ENCODE measurements at places on chromosomes 13 and 19.

DNA sequence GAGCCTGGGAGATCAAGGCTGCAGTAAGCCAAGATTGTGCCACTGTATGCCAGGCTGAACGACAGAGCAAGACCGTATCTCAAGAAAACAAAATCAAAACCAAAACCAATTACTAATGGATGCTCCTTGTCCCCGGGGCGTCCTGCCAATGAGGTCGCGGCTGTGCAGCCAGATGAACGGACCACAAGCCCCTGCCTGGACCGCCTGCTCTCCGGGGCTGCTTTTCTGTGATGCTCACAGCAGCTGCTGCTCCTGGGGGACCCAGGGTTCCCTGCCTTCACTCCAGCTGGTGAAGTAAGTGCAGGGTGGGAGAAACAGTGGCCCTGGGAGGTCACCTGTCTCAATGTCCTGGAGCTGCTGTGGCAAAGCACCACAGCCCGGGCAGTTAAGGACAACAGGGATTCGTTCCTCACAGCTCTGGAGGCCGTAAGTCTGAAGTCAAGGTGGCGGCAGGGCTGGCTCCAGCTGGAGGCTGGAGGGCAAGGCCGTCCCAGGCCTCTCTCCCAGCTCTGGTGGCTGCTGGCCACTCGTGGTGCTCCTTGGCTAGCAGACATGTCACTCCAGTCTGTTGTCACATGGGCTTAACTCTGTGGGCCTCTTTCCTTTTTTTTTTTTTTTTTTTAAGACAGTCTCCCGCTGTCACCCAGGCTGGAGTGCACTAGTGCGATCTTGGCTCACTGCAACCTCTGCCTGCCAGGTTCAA, 10.1 kb downstream of the COPE start:
- no peak for DNase-seq

DNA sequence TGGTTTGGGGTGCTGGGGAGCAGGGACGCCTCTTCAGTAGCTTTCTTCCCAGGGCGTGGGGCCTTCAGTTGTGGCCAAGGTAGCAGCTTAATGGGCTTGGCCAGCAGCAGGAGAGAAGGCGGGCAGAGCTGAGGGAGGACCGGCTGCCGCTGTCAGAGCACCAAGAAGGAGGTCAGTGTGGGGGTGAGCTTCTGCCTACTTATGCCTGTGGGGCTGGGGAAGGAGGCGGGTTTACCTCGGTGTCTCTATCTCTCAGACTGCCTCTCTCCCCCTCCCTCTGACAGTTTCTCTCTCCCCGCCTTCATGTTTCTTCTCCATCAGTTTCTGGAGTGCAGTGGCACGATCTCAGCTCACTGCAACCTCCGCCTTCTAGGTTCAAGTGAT, at the start of gene CAPN12:
Gene CAPN12 (minus strand): TSS at position 177 of the 384 bp plus-strand sequence. CDS start 309 bp downstream, outside the sequence.
- DNase-seq: no peak

DNA sequence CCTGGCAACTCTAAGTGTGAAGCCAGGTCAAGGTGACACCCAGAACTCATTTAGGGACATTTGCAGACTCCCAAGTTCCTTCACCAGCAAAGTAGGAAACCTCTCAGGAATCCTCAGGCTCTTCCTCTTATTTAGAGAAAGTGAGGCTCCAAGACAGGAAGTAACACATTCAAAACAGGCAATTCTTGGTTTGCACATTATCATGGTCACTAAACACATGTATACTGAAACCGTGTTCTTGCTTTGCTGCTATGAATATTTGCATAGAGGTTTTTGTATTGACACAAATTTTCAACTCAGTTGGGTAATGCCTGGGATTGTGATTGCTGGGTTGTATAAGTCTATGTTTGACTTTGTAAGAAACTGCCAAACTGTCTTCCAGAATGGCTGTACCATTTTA, 13.2 kb upstream of the URI1 start:
- DNase-seq: no peak

DNA sequence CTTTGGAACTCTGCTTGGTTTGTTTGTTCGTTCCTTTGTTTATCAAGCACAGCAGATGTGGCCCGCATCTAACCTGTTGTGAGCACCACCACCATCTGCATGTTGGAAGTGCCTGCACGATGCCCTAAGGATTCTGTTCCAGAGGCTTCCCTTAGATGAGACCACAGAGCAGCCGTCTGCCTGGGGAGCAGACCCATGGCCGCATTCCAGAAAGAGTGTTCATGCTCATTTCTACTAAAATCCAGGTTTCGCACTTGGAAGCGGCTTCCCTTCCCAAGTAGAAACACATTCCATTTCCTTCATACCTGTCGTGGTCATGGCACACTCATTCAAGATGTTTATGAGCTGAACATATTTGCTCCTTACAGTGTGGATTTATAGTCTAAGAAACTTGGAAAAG, 27.2 kb downstream of the COL4A2 start:
- DNase-seq: peak; percentile 94

DNA sequence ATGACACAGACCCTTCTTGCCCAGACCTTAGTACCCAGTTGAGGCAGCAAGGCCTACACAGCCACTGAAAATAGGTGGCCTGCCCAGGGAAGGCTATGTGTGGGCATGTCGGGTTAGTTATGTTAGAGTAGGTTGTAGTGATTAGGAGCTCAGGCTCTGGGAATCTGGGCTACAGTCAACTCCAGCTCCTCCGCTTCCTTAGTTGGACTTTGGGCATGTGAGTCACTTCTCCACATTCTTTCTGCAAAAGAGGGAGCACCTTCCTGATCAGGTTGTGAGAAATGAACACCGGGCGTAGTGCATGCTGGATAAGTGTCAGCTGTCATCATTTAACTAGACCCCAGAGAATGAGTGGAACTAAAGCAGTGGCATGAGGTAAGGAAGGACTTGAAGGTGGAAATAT, 64.8 kb downstream of the ARHGAP35 start:
- DNase-seq: peak; percentile 49

DNA sequence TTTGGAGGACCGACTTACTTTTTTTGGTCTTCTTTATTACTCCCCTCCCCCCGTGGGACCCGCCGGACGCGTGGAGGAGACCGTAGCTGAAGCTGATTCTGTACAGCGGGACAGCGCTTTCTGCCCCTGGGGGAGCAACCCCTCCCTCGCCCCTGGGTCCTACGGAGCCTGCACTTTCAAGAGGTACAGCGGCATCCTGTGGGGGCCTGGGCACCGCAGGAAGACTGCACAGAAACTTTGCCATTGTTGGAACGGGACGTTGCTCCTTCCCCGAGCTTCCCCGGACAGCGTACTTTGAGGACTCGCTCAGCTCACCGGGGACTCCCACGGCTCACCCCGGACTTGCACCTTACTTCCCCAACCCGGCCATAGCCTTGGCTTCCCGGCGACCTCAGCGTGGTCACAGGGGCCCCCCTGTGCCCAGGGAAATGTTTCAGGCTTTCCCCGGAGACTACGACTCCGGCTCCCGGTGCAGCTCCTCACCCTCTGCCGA, 409 bp downstream of the FOSB start:
- no peak for DNase-seq

DNA sequence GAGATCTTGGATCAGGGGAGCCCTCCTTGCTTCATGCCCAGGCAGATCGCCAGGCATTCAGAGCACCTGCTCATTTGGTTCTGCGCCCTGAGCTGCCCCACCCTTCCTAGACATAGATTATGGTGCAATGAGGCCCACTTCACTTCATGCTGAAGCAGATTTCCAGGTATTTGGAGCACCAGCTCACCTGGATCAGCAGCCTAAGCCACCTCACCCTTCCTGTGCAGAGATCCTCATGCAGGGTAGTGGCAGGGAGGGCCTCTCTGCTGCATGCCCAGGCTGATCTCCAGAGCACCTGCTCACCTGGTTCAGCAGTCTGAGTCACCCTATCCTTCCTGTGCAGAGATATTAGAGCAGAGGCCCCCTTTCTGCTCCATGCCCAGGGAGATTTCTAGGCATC, 1966.1 kb downstream of the PCDH9 start:
- DNase-seq: no peak

GRCh38 chr19:52993342-52994178, 20.2 kb upstream of the ERVV-1 start:
- DNase-seq: peak; percentile 80

GRCh38 chr19:55133639-55134444, 15.2 kb downstream of the TNNT1 start:
- DNase-seq: no peak

DNA sequence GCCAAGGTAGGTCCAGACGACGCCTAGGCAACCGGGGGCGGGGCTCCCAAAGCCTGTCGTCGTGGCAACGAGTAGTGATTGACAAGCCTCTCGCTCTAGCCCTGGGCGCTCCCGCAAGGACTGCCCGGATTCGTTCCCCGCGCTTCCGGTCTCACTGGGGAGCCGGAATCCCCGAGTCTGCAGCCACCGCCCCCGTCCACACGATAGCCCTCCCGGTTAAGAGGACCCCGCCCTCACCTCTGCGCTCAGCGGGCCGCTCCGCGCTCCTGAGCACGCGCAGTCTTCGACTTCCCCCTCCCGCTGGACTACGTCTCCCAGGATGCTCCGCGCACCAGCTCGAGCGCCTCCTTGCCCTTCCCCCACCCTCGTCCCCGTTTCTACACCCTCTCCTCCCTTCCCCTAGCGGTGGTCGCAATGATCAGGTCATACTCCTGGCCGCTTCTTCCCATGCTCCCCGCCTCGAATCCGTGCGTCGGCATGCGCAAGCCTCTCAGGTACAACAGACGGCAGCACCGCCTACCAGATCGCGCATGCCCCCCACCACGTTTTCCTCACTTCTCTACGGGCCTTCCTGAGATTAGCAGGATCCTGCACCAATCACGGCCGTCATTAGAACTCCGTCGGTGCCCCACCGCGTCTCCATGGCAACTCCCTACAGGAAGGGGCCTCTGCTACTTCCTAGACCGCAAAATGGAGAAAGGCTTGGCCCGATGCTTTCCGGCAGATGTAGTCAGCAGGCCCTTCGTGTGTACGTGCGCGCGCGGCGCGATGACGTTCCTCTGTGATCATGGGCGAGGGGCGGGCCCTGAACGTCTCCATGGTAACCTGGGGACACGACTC, at the start of gene MZF1:
Gene MZF1 (minus strand): TSS at position 518 of the 840 bp plus-strand sequence. CDS start 1,946 bp downstream, outside the sequence.
- DNase-seq: peak; percentile 100

GRCh38 chr13:106702505-106702904, 134.6 kb upstream of the ARGLU1 start:
- DNase-seq: no peak

GRCh38 chr19:35029737-35030256, 473 bp upstream of the SCN1B start:
- no peak for DNase-seq

- peak; percentile 97 for DNase-seq
Observed at GRCh38 chr13:30142486-30143211, 164.7 kb downstream of the KATNAL1 start.

GRCh38 chr19:36152352-36153091, at the start of gene COX7A1:
TSS of gene COX7A1 (minus strand) at chr19:36152447. CDS start at chr19:36152407, 40 bp downstream.
- peak; percentile 32 for DNase-seq

All from fibroblast of skin of right biceps (primary cell).